ENCODE measurements at places on chromosomes 6 and 20.

DNA sequence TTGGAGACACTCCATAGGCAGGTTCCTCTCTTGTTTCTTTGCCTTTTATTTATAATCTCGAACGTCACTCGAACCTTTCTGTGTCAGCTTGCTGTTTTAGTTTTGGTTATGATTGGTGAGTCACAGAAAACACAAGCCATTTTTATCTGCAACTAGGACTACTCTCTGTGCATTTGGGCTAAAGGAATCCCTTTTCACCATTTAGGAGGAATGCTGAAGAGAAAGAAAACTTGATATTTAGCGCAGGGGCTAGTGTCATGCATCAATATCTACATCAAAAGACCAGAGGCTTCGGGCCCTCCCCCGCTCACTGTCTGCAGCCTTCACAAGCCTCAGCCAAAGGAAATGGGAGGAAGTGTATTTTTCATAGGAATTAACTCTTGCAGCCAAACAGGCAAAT is 507.8 kb upstream of the CITED2 start:
- DNase-seq, result no peak

GRCh38 chr20:53904261-53904660 is 166.1 kb downstream of the BCAS1 start:
- DNase-seq, result no peak

DNA sequence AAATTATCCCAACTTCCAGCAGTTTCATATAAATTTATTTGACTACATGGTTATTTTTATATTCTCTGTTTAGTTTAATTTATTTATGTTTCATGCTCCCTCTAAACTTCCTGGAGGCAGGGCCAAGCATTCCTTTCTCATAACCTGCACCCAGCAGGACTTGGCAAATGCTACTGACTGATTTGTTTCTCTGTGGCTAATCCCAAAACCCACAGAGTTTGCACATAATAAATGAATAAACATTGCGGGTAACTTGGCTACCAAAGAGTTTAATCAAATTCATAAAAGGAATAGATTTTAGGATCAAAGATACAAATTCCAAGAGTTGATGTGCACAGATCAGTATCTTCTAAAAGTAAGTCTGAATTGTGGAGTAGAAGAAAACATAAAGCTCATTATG is 239.5 kb downstream of the SLC35F1 start:
- no peak for DNase-seq

DNA sequence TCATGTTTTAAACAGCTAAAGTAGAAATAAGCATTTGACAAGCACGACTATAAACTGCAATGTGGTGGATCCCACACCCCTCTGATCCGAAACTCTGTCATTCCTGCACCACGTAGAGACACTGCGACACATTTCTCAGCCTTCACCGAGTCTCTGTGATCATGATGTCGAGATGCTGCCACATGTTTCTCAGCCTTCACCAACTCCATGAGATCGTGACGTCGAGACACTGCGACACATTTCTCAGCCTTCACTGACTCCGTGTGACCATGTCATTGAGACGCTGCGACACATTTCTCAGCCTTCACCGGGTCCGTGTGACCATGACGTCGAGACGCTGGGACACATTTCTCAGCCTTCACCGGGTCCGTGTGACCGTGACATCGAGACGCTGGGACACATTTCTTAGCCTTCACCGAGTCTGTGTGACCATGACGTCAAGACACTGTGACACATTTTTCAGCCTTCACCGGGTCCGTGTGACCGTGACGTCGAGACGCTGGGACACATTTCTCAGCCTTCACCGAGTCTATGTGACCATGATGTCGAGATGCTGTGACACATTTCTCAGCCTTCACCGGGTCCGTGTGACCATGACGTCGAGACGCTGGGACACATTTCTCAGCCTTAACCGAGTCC is 143.0 kb downstream of the TTLL2 start:
- DNase-seq, result no peak

DNA sequence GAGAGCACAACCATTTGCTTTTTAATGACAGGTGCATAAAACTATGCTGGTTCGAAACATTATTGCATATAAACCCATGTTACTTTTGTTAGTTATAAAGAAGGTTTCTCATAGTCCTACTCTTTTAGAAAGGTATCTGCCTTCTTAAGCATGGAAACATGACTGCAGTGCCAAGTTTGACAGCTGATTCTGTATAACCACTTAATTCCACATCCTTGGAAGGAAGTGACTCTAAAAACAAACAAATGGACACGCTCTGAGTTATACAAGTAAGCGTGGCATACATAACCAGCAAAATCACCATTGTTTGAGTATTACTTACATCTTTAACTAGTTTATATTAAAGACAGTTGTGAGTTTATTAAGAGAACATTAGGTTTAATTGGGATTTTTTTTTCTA is 125.0 kb upstream of the HDGFL1 start:
- DNase-seq, result no peak

DNA sequence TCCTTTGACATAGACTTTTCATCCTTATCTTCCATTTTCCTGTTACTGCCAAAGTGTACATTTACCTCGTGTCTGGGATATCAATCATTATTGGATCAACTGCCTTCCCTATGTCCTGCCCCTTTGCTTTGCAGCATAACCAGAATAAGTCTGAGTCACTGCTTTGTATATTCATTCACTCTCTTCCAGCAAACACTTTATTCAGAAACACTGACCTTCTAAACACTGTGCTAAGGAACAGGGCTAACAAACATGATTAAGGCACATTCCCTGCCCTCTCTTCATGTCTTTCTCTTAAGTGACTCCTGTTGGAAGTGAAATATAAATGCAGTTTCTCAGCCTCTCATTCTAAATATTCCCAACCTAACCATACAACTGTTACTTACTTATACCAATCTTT is 66.9 kb downstream of the COL19A1 start:
- no peak for DNase-seq

DNA sequence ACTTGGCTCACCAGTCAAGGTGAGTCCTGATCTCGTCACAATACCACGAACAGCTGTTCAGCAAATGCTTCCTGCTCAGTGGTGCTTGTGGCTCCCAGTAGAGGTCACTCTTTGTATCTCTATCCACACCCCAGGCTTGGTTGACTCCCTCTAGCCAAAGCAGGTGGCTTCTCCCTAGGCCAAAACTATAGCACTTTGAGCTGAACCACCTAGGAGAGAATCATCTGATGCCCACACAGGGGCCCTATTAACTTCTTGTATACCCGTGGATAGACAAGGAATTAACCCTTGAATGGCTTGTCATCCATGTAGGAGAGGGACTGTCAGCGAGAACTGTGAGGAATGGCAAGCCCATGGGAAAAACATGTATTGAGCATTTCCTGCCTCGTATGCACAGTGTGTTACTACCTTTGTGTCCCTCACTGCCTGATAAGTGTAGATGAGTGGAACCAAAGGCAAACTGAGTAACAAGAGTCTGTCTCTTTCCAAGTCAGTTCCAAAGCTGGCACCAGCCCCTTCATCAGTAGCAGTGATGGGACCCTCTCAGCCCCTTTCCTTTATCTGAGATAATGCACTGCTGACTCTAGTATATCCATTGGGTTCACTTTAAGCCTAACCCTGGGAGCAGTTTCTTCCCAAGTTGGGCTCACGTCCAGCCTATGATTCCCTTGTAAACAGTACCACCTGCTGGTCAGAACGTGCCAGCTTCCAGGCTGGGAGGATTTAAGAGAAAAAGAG is 42.5 kb downstream of the EIF2S2 start:
- DNase-seq, result peak; percentile 68

GRCh38 chr6:139625998-139626975 is 251.8 kb upstream of the CITED2 start:
- DNase-seq, result no peak

DNA sequence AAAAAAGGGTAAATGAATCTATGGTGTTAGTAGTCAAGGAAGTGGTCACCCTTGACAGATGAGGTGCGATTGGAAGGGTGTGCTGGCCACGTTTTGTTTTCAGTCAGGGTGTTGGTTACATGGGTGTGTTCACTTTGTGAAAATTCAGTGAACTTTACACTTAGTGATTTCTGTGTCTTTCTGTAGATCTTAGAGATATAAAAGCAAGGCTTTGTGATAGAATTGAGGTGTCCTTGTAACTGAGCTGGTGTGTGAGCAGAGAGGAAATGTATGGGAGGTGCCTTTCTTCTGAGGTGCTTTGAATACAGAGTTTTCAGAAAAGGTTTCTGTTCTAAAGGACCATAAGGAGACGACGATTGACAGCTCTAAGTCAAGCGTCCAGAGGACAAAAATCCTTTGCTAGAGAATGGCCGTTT is 90.5 kb downstream of the SAMD3 start:
- DNase-seq, result no peak

GRCh38 chr6:137269803-137270202 is 50.6 kb upstream of the IFNGR1 start:
- no peak for DNase-seq

DNA sequence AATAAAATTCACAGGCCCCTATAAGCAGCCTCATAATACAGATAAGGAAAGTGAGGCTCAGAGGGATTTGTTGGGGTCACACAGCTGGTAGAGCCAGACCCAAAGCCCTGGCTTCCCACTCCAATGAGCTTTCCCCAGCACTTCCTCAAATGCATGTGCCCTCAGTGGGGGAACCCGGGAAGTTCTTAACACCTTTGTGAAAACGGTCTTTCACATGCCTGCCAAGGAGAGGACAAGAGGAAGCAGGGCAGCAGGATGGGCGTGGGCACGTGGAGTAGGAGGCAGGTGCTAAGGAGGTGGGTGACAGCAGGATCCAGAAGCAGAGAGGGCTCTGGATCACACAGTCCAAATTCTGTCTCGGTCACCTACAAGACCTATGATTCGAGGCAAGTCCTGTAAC is 598 bp downstream of the PI16 start:
- DNase-seq, result no peak

- no peak for DNase-seq
Observed at GRCh38 chr6:20946022-20946421, 411.8 kb downstream of the CDKAL1 start.

DNA sequence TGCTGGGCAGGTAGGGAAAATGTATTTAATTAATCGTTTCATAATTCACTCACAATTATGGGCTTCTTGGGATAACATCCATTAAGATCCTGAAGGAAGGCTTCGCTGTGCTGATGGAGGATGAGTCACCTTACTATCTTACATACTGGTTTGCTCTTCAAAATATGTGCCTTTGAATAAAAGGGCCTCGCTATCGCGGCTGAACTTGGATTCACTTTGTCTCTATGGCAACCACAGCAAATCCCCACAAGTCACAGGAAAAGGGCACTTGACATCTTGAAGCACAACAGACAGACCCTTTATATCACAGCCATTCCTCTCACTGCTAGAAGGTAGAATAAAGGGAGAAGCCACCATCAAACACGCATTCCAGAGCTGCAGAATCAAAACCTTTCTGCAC is 141.3 kb upstream of the MYLIP start:
- DNase-seq, result no peak

- DNase-seq, result no peak
Observed at GRCh38 chr20:7207186-7207798, 439.8 kb downstream of the BMP2 start.

- DNase-seq, result peak; percentile 32
Observed at GRCh38 chr6:12170351-12171092, 119.6 kb upstream of the EDN1 start.

DNA sequence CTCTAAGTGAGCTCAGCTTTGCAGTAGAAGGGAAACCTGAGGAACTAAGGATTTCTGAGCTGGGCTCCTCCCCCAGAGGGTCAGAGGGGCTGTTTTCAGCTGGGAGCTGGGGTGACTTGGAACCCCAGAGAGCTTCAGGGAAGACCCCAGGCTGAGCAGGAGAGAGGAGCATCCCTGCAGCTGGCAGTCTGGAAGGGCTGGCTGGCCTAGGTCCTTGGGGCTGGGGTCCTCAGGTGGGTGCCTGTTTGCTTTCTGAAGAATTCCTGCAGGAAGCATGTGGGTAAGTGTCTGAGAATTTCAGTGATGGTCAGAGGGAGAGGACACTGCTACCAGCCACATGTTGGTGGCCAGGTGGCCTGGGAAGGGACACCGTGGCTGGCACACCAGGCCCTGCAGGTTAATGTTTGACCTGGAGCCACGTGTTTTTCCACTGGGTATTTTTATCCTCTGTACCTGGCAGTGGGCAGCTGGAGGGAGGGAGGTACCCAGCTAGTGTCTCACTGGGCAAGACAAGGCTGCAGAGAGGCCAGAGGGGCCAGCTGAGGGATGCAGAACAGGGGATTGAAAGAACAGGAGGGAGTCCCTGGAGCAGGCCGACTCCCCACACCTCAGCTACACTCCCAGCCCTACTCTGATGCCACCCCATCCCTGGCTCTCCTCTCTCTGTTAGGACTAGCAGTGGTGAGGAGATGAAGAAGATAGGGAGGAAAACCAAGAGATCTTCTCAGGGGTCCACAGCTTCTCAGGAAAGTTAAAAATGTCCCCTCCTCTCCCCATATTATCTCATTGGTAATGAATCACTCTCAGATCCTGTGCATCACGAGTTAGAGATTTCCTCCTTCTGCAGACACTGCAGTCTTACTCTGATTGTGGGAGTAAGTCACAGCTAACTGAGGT is 143.6 kb downstream of the VEGFA start:
- DNase-seq, result no peak

DNA sequence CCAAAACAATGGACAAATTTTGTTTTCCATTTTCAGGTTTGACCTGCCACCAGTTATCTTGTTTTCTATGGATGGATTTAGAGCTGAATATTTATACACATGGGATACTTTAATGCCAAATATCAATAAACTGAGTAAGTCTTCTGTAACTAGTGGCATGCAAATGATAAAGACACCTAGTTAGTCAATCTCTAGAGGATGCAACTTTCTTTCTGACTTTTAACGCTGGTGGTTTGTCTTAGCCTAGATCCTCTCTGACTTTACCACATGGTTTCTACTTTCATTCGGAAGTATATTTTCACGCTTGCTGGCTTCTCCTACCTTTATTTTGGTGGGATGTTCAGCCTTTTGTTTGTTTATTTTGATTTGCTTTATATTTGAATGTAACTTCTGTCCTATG is 21.2 kb downstream of the ENPP3 start:
- DNase-seq, result no peak

GRCh38 chr6:68158256-68158655 is 476.8 kb upstream of the ADGRB3 start:
- DNase-seq, result no peak

- no peak for DNase-seq
Observed at GRCh38 chr6:29142309-29142708, 28.4 kb upstream of the OR2J2 start.

GRCh38 chr20:2104236-2104635 is 2.6 kb downstream of the STK35 start:
- no peak for DNase-seq

- DNase-seq, result peak; percentile 95
Observed at GRCh38 chr6:139597771-139598755, 223.6 kb upstream of the CITED2 start.

GRCh38 chr6:27834384-27834783 is 77.8 kb downstream of the OR2B2 start:
- no peak for DNase-seq

Data from AG09319 (cell line).